Endodermal cell (in vitro differentiated cells): ENCODE measurements at places on chromosomes 5 and 9.

DNA sequence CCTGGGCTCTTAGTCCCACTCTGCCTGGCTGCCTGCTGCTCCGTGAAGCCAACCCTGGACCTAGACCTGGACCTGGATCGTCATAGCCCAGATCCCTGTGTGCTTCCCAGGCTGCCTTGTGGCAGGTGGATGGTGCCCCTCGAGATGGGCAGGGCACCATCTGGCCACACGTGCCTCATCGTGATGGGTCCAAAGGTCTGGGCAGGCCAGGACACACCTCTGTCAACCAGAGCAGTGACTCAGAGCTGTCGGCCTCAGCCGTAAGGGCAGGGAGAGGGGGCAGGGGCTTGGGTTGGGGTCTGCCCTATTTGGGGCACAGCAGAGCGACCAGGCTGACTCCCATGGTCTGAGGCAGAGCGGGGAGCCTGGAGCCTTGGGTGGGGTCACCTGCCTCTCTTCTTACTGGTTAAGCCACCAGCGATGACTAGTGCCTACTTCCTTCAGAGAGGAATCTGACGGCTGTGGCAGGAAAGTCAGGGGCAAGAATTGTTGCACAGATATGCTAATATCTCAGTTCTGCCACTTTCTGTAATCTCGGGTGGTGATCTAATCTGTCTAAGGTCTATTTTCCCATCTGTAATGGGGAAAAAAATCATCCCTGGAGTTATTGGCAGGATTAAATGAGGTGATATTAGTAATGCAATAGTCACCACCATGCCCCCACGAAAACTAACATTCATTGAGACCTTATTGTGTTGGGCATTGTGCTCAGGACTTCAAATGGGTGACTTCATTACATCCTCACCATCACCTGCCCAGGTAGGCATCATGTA lies 3.2 kb upstream of the CDHR2 start:
- no peak overlapping the region for H3K27ac ChIP-seq
- DNase-seq: no peak
- H3K4me1 ChIP-seq: peaks cover 11% of the 10 kb centered on the region
- no peaks in the 10 kb centered on the region for H3K27me3 ChIP-seq
- H3K36me3 ChIP-seq: peaks cover 2% of the 10 kb centered on the region
- H3K4me3 ChIP-seq: no peak overlapping the region

DNA sequence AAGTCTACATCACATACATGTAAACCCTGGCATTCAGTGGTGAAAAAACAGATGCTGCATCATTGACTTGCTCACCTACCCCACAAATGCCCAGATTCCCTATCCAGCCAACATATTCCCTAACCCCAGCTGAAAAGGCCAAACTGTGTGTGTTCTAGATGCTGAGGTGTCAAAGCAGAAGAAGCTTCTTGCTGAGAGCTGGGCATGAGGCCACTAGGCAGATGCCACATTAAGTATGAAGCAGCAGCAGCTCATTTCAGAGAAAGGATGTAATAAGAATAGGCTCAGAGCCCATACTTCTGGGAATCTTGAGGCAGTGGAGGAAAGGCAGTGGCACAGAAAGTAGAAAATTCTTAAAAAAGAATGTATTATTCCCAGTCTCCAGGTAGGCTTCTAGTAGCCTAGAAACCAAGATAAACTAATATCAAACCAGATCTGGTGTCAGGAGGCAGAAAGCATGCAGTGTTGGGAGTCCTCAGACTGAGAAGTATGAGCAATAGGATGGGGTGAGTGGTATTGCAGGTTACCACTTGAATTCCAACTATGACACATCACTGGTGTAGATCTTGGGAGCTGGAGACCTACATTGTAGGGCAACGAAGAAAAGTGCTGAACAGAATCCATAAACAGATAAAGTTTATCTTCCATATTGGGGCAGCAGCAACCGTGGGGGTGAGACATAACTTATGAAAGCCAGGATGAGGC lies 71.9 kb upstream of the GRHPR start:
- H3K27ac ChIP-seq: no peak overlapping the region
- H3K36me3 ChIP-seq: no peaks in the 10 kb centered on the region
- no peak for DNase-seq
- H3K4me1 ChIP-seq: no peaks in the 10 kb centered on the region
- H3K4me3 ChIP-seq: no peak overlapping the region

DNA sequence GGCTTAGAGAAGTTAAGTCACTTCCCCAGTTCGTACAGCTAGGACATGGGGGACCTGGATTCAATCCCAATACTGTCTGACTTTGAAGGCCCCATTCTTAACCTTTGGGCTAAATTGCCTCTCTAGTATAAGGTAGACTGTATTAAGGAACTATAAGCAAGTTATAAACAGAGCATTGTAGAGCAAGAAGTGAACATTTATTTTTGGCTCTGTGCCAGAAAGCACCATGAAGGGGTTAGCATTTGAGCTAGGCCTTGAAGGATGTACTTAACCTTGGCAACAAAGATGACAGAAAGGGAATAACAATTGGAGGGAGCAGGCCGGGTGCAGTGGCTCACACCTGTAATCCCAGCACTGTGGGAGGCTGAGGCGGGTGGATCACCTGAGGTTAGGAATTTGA lies 32.8 kb downstream of the GALNT10 start:
- H3K36me3 ChIP-seq: peaks cover 31% of the 10 kb centered on the region
- DNase-seq: no peak
- H3K27ac ChIP-seq: no peak overlapping the region
- H3K4me3 ChIP-seq: no peak overlapping the region

DNA sequence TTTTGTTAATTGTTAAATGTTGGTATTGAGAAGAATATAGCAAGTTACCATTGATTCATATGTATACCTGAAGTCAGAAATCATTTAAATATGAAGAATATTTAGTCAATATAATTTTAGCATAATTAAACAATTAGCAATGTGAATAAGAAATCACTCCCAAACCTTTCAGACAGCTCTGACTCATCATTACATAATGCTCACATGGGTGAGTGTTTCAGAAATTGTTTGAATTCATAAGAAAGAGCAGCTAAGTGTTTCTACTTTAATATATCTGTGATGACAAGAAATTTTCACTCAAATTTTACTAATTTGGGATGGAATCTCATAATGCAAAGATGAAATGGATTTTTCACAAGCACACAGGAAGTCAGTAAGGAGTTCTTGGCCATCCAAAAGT lies 42.0 kb upstream of the CDC42SE2 start:
- no peak overlapping the region for H3K4me3 ChIP-seq
- H3K36me3 ChIP-seq: no peaks in the 10 kb centered on the region
- no peaks in the 10 kb centered on the region for H3K27me3 ChIP-seq
- no peaks in the 10 kb centered on the region for H3K4me1 ChIP-seq

- H3K27me3 ChIP-seq: no peaks in the 10 kb centered on the region
- H3K4me1 ChIP-seq: no peaks in the 10 kb centered on the region
- no peak overlapping the region for H3K27ac ChIP-seq
Observed at GRCh38 chr9:129385211-129385934, 207.3 kb upstream of the IER5L start.

- no peak overlapping the region for H3K4me3 ChIP-seq
- H3K27me3 ChIP-seq: peaks cover 11% of the 10 kb centered on the region
- no peaks in the 10 kb centered on the region for H3K36me3 ChIP-seq
- H3K4me1 ChIP-seq: no peaks in the 10 kb centered on the region
- peak overlapping the region; percentile 60 for H3K27ac ChIP-seq
- DNase-seq: no peak
Observed at GRCh38 chr9:136645903-136646754, 16.6 kb upstream of the EGFL7 start.
